ENCODE measurements at places on chromosomes 11 and 22. TPM values are rescaled to one million over a fixed set of nuclear protein-coding genes. Genes with fewer than 3 reads are reported as not detected.

The OTOG gene
- total RNA-seq: not detected

The CCDC116 gene
- total RNA-seq: 1.1 TPM

The BCO2 gene
- total RNA-seq: 2.1 TPM

The MMP10 gene
- not detected for total RNA-seq

The GRIK4 gene
- 0.85 TPM for total RNA-seq

The TSPAN18 gene
- total RNA-seq: 11.5 TPM
